ENCODE measurements at places on chromosomes 13 and 19.

DNA sequence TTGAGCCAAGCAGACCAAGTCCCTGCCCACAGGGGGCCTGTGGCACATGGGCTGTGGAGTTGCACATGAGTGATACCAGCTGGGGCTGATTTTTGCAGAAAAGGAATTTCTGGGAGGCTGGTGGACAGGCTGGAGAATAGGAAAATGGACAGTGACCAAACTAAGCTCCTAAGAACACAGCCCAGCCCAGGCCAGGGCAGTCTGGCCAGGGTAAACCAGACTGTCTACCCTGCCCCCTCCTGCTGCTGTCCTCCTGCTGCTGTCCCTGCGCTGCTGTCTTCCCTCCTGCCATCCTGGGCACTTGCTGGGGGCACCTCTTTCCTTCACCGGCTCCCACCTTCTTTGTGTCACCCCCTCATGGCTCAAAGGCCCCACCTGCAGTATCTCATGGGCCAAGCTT is 219.2 kb downstream of the ZIC5 start:
- no peak for DNase-seq

- DNase-seq: peak; percentile 38
Measured at GRCh38 chr19:45638930-45639729, at the start of gene EML2. Gene EML2, minus strand, starts transcription at chr19:45639397. Its CDS starts 21 bp downstream, at chr19:45639376.

- no peak for DNase-seq
Measured at GRCh38 chr19:6813659-6814058, 41.2 kb downstream of the VAV1 start.

- DNase-seq: no peak
Measured at GRCh38 chr13:31421756-31422155, 222.0 kb downstream of the B3GLCT start.

DNA sequence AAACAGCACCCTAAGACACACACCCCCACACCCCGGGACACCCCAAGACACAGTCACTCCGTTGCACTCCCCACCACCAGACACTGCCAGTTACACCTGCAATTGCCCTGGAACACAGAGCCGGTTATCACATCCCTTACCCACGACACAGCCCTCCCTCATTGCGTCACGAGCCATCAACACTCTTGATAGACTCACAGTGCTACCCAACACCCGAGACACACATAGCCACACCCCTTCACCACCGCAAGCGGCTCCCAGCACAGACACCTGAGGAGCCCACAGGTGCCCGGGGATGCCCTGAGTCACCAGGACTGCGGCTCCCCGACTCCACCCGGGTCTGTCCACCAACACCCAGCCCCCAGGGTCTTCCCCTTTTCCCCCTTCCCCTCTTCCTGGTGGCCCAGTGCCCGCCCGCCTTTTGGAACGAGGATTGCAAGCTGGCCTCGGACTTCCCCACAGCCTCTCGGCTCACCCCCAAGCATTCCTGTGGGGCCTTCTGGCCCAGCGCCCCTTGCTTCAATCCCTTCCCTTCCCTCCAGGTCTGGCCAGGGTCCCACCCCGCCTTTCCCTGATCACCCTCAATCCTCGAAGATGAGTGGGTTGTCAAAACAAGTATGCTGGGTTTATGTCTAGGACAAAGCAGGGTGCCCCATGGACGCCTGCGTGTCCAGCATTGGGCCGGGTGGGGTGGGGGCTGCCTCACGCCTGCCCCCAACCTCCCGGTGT is 1.7 kb upstream of the PTGER1 start:
- no peak for DNase-seq

DNA sequence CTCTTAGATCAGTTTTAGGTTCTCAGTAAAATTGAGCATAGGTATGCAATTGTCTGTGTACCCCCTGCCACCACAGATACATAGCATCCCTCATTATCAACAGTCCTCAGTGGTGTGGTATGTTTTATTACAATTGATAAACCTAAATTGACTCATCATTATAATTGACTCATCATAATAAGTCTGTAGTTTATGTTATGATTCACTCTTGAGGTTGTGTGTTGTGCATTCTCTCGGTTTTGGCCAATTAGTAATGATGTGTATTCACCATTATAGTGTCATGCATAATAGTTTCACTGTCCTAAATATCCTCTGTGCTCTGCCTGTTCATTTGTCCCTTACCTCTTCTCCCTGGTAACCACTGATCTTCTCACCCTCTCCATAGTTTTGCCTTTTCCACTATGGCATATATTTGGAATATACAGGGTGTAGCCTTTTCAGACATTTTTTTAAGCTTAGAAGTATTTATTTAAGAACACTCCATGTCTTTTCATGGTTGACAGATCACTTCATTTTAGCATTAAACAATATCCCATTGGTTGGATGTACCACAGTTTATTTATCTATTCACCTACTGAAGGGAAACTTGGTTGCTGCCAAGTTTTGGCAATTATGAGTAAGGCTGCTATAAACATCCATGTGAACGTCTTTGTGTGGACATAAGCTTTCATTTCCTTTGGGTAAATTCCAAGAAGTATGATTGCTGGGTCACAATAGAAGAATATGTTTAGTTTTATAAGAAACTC is 1620.6 kb upstream of the MIR17HG start:
- no peak for DNase-seq

DNA sequence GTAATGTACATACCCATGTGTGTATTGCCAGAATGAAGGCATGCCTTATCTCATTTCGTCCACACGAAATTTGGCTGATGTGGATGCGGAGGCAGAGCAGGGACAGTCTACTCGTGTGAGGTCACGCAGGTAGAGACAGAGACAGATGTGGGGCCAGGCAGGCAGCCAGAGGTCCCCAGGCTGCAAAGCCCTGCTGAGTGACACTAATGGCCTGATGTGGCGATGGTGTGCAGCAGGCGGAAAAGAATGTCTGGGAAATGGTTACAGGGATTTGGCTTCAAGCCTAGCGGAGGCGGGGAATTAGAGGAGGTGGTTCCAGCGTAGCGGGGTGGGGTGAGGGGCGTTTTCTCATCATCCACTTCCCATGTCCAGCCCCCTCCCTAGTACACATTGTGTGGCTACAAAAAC is 4.2 kb upstream of the IZUMO2 start:
- DNase-seq: no peak

DNA sequence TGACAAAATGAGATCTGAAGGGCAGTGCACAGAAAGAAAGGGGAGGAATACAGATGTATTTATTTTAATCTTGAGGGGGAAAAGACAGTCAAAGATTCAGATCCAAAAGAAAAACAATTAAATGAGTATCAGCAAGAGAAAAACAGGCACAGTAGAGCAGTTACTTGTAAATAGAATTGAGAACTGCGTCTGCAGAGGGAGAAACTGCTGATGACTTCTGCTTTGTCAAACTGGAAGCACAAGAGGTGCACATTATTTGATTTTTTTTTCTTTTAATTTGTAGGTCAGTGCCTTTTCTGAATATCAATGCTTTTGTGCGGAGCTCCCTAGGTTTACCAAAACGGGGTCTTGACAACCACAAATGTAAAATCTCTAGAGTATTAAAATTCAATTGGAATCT is 37.3 kb downstream of the EFNB2 start:
- DNase-seq: no peak

DNA sequence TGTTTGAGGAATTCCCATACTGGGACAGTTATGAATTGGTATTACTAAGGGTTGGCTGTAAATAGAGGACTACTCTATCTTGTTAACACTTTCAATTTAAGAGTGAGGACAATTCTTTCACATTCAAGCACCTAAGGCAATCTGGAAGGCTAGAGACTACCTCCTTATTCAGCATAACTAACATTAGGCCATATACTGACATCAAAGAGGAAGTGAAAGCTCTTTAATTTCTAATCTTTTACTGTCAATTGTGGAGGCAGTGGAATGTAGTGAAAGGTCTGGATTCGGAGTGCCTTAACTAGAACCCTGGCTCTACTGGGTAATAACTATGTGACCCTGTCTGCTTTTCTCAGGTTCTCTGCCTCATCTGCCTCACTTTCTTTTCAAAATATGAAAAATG is 134.0 kb downstream of the UFM1 start:
- no peak for DNase-seq

- DNase-seq: no peak
Measured at GRCh38 chr19:3494051-3494450, 6.4 kb downstream of the DOHH start.

DNA sequence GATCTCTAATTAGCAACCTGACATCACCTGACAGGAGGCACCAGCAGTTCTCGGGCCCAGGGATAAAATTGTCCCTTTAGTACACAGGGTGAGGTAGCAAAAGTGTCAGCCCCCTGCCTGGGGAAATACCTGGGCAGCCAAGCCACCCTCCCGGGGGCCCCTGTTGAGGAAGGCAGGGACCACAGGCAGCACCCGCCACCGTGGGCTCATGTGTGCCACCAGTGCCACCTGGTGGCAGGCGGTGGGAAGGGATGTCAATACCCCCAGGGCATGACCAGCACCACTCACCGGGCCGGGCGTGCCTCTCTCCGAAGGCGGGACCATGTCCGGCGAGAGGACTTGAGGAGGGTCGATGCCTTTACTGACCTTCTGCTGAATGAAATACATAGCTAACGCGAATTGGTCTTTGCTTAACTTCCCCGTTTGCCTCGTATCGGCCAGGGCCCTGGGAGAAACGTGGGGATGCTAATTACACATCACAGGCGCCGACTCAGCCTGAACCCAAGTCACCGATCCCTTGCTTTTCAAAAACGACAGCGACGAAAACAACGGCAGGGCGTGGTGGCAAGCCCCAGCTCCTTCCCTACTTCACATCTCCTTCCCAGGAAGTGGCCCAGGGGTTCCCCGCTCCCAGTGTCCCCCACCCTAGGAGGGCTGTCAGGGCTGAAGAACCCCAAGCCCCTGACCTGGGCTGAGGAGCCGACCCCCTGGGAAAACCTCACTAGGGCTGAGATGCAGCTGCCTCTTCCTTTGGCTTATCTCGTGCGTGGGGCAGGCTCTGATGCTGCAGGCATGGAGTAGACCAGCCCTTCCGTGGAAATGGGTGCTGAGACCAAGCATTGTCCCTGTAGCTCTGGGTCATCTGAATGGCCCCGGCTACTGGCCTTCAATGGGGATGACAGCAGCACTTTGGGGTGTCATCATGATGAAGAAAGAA is 53.8 kb downstream of the EPS15L1 start:
- DNase-seq: no peak

GRCh38 chr13:101554420-101555125 is 102.1 kb downstream of the ITGBL1 start:
- DNase-seq: no peak

DNA sequence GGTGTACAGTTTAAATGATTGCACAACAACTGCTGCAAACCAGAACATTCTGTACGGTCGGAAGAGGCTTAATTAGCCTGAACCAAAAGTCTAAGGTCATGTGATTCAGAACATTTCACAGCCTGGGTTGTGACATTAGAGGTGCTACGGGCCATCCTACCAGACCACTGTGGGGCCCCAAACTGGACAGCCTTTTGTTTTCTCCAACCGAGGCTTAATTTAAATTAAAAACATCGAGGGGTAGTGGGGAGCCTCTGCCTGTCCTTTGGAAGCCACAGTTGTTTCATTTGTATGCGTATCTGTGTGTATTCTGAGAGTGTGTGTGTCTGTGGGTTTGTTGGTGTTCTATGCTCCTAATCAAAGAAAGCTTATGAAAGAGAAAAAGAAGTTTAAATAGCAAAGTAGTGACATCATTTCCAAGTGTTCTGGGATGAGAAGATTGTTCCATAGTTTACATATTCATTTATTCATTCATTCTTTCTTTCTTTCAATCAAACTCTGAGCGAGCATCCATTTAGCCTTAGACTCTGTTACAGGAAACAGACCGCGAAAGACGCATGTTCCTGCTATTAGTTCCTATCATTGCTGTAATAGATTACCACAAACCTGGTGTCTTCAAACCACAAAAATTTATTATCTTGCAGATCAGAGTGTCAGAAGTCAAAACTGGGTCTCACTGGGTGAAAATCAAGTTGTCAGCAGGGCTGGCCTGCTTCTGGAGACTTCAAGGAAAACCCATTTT is 444.8 kb downstream of the FOXO1 start:
- no peak for DNase-seq

DNA sequence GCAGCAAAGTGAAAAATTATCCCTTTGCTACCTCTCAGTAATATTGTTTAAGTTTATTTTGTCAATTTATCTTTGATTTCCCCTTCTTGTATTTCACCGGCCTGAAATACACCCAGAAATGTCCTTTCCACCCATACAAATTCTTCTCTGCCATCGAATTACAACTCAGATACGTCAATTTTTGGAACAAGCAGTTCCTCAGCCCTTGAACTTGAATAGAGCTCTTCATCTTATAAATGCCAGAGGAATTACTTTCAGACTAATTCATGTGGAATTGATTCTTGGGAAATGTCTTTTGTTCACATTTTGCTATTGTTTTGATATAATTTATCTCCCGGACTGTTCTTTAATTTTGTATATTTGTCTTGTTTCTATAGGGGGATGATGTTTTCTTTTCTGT is 1359.3 kb upstream of the MIR17HG start:
- DNase-seq: no peak
